ENCODE measurements at places on chromosomes 1 and 21.

- DNase-seq, result no peak
These were observed 8.5 kb downstream of the PDZK1IP1 start for GRCh38 chr1:47181095-47181954.

DNA sequence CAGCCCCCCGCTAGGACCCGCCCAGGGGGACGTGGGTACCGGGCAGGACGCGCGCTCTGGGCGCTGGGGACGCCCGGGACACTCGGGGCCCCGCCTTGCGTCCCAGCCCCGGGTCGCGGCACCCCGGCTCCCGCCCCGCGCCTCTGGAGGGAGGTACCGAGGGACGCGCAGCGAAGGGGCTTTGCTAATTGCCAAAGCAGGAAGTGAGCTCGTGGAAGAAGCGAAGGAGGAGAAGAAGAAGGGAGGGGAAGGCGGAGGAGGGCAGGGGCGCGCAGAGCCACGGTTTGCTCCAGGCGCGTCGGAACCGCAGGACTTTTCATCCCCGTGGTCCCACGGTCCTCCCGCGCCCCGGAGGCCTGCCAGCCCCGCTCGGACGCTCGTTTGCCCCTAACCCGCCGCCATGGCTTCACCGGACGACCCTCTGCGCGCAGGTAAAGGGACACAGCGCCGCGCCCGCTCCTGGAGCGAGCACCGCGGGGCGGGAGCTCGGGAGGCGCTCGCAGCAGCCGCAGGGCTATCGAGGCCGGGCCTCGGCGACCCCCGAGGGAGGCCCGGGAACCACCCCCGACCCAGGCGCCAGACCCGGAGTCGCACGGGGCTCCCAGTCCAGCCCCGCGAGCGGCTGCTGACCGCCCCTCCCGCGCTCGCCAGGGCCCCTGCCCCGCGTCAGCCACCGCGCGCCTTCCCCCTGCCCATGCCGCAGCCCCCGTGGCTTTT, 1.3 kb downstream of the EDARADD start:
- peak; percentile 26 for DNase-seq

- DNase-seq, result no peak
These were observed 102.0 kb upstream of the C1orf174 start for GRCh38 chr1:4002061-4002521.

GRCh38 chr21:17512253-17513213, at the start of gene CXADR:
Gene CXADR, plus strand, starts transcription at chr21:17513043. Its CDS starts 87 bp downstream, at chr21:17513130.
- DNase-seq, result no peak

DNA sequence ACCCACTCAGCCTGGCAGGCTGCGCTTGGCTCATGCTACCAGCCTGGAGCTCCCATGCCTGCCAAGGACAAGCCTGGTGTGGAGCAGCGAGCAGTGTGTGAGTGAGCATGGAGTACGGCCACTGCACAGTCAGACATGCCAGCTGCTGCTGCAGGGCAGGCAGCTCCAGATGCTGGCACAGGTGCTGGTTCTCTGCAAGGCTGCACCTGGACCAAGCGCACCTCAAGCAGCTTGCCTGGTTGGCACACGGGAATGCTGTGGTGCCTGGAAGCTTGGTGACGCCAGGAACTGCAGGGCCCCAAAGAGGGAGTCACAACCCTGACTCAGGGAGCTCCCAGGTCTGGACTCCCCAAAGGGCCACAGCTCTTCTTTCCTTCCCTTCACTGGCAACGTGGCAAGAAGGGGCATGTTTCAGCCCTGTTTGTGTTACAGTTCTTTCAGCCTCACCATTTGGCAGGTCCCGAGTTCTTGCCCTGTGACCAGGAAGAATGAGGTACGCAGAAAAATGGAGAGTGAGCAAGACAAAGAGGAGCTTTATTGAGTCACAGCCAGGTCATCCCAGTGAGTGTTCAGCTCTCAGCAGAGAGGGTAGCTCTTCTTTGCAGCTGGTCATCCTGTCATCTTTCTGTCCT, 26.1 kb downstream of the ACOT7 start:
- no peak for DNase-seq

DNA sequence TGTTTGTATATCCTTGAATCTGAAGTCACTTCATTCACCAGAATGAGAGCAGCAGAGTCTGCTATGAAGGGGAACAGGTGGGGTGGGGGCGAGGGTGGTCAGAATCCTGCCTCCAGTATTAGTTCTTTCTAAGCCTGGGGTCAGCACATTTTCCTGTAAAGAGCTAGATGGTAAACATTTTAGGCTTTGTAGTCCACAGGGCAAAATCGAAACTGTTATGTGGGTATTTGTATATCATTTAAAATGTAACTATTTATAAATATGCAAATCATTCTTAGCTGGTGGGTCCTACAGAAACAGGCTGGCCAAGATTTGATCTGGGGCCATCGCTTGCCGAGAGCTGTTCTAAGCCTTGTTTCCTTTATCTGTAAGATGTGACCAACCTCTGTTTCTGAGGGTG, 96.0 kb downstream of the IGSF21 start:
- DNase-seq, result no peak

- peak; percentile 49 for DNase-seq
These were observed 3.1 kb upstream of the TXNIP start for GRCh38 chr1:145999321-146000024.

DNA sequence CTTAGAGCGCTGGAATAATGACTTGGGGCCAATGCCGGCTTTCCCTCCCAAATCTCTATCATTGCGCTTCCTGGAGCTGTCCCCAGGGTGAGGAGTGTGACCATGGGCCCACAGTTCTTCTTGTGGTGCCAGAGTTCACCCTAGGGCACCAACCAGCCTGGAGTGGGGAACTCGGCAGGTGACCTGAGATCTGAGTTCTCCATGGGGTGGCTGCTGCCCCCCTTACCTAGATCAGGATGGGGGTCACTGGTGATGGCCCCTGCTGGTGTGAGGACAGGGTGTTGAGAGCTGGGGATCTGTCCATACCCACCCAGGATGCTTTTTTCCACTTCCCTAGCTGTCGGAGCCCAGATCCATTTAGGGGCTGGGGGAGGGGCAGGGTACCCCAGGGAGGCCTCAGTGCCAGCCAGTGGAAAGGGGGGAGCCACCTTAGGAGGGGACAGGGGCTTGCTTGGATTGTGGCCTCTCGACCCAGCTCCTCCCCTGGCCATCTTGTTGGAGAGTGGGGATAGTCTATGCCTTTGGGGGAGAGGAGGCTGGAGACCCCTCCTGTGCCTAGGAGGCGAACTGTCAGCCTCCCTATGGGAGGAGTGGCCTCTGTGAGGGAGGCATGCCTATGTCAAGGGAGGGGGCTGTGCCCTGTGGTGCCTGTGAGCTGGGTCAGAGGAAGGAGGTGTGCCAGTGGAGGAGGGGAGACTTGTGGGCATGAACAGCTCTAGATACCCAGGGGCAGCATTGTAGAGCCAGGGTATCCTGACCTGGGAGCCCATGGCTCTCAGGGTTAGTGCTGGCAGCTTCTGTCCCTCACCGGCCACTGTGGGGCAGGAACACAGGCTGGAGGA, 1.7 kb downstream of the FOXO6 start:
- DNase-seq, result no peak

DNA sequence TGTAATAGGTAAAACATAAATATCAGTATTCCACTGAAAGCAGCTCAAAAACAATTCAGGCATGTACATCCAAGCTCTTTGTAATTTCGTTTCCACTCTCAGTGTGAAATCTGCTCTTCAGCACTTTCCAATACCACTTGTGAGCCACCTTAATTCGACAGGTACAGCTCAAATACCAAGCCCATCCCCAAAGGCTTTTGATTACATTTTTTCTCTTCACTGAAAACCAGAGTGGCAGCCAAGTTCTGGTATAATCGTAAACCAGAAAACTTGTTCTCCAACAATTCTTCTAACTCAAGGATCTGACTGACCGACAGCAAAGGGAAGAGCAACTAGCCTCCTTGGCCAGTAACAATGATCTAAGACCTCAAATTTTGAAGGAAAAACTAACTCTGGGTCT, 36.8 kb downstream of the FBXO42 start:
- DNase-seq, result no peak

GRCh38 chr1:169565335-169566271, 20.7 kb downstream of the F5 start:
- DNase-seq, result no peak

DNA sequence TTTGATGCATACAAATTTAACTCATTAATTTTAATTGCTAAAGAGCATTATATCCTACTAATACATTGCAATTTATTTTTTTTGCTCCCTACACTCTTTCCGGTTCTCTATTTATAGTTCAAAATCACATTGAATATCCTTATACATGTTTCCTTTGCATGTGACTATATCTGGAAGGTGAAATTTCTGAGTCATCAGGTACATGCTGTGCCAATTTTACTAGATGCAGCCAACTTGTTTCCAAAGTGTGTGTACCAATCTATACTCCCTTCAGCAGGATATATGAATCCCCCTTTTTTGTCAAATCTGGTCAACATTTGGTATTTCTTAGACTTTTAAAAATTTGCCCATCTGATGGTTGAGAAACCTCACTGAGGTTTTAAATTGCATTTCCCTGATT, 602.9 kb upstream of the CAMK1G start:
- DNase-seq, result no peak

GRCh38 chr1:34906222-34906621, 23.2 kb downstream of the DLGAP3 start:
- DNase-seq, result no peak

- peak; percentile 50 for DNase-seq
These were observed 79.6 kb downstream of the RGL1 start for GRCh38 chr1:183884526-183884925.

DNA sequence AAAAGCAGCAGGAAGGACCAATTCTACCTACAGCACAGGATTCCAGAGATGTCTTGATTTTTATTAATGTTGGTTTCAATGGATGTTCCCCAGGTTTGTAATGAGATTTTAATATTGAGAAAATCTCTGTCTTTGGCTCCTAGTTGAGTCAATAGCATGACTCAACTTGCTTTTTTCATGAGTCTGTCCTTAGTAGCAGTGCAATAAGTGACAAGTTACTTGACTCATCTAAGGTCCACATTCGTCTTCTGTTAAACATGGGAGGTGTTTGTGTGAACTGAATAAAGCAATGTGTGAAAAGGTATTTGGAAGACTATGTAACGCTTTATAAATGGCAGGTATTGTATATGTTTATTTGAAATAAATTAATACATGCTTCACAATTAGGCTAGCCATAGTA, 645.0 kb upstream of the PTBP2 start:
- DNase-seq, result no peak

DNA sequence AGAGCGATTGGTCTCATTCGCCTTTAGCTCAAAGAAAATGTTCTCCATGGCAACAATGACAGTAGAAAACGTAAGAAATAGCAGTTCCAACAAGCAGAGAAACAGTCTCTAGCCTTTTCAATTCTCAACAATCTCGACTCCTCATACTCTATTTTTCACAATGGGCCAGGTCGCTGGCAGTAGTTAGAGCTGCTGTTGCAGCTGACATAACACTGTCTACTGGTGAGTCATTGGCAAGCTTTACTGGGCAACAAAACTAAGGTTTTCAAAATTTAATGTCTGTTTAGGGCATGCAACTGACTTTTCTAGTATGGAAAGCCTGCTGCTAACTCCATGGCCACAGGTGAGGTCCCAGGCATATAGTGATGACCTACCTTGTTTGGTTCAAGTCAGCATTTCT, 221.1 kb upstream of the KAZN start:
- no peak for DNase-seq

DNA sequence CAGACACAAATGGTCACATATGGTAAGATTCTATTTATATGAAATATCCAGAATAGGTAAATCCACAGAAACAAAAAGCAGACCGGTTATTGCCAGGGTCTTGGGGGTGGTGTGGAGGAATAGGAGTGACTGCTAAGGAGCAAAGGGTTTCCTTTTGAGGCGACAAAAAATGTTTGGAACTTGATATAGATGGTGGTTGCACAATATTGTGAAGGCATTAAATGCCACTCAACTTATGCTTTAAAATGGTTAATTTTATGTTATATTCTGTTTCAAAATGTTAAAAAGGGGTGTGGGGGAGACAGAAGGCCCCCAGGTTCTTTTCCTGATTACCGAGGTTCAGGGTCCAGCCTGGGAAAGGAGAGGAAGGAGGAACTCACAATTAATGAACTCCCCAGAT, 304.4 kb downstream of the RRAGC start:
- DNase-seq, result no peak

DNA sequence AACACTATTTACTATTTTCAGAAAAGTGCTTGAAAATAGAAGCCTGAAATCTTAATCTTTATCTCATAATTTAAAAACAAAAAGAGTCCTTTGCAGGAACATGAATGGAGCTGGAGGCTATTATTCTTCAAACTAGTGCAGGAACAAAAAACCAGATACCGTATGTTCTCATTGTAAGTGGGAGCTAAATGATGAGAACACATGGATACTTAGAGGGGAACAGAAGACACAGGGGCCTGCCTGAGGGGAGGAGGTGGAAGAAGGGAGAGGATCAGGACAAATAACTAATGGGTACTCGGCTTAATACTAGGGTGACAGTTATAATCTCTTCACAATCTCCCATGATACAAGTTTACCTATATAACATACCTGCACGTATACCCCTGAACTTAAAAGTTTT, 176.3 kb downstream of the SDCCAG8 start:
- no peak for DNase-seq

DNA sequence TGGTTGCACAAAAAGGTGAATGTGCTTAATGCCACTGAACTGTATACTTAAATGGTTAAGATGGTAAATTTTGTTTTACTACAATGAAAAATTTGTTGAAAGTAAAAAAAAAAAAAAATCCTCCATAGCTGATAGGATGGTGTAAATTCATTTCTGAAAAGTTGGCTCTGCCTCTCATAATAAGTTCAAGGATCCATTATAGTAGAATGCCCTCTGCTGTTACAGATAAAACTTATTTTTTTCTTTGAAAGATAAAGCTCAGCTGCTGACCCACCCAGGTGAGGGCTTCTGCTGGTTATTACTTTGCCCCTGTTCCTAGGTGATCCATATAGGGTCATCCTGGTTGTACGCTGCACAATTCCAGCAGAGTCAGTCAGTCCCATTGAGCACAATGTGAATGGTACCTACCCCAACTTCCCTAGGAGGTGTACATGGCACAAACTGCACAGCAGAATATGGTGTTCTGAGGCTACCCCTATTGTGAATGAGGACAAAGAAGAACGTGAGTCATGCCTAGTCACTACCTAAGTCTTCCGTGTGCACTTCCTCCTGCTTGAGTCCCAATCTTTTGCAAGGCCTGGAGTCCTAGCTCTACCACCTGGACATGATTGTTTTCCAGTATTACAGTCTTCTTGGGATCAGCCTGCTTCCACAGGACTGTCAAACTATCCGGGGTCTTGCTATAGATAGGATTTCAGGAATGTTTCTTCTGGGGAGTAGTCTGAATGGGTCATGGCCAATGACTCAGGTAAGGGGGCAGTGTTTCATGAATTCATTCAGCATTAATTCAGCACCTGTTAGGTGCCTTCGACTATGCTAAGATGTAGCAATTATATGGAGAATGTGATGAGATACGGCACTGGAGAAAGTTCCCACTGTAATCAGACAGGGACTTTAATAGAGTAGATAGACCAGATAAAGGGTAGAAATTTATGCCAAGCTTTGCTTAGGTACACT, 20.8 kb upstream of the CD5L start:
- no peak for DNase-seq

GRCh38 chr1:201555593-201555945, 16.6 kb downstream of the NAV1 start:
- DNase-seq, result no peak

- no peak for DNase-seq
These were observed 48.3 kb downstream of the SIM2 start for GRCh38 chr21:36747041-36747814.

GRCh38 chr1:187794561-187794960, 965.8 kb downstream of the PLA2G4A start:
- no peak for DNase-seq
